Dermis blood vessel endothelial cell (primary cell): ENCODE measurements at places on chromosomes 13 and 19. TPM values are rescaled to one million over a fixed set of nuclear protein-coding genes. Genes with fewer than 3 reads are reported as not detected.

DNA sequence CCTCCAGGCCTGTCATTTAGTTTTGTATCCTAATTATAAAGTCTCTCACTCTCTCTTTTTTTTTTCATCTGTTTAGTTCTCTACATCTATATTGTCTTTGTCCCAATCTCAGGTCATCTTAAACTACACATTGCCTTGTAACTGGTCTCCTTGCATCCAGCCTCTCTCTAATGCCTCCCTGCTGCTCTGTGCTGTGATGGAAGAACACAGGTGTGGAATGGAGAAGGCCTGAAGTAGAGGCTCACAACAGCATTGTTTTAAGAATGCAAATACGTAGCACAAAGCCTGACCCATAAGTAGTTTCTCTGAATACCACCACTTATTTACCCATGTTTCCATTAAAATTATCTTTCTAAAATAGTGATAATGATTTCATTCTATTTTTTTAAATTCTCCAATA lies 108.8 kb upstream of the FRY start:
- DNase-seq: no peak

- DNase-seq: no peak
These were observed 43.2 kb downstream of the N4BP2L1 start for GRCh38 chr13:32384702-32385101.

DNA sequence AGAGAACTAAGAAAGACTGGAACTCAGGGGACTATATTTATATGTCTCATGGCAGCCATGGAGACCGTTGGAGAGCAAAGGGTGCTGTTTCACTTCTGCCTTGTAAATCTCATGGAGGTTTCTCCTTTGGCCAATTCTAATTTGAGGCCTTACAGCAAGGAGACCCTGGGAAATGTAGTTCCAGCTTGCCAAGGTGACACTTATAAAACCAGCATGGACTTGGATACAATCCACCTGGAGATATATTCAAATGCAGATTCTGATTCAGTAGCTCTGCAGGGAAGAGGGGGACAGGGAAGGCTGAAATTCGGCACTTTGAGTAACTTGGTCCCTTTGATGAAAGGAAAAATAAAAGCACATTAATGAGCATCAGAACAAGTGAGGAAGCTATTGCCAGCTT lies 90.0 kb downstream of the OXGR1 start:
- no peak for DNase-seq

DNA sequence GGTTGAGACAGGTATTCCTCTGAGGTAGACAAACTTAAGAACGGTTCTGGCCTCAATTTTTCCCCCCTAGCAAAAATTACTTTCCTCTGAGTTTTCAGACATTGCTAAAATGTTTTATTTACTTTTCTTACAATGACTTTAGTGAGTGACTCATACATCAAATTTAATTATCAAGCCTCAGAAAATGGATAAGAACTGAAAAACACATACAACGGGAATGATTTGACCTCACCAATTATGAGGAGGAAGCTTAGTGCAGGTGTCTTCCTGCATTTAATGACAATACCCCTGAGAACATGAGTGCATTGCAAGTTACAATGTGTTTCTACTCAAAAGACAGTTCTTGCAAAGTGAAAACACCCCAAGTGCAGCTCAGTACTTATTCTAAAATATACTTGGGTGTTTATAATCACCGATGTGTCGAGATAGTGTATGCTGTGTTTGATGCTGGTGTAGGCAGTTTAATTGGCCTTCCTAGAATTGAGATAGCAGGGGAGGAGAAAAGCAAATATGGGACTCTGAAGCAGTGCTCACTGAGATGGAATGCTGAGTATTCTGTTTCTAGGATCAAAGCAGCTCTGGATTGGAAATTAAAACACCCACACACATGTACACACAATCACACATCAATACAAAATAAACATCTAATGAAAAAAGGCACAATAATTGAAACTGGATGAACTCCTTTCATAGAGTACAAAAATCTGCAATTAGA lies 189.5 kb upstream of the SLC10A2 start:
- DNase-seq: no peak

- DNase-seq: no peak
These were observed 15.2 kb downstream of the FAM124A start for GRCh38 chr13:51237386-51237785.

DNA sequence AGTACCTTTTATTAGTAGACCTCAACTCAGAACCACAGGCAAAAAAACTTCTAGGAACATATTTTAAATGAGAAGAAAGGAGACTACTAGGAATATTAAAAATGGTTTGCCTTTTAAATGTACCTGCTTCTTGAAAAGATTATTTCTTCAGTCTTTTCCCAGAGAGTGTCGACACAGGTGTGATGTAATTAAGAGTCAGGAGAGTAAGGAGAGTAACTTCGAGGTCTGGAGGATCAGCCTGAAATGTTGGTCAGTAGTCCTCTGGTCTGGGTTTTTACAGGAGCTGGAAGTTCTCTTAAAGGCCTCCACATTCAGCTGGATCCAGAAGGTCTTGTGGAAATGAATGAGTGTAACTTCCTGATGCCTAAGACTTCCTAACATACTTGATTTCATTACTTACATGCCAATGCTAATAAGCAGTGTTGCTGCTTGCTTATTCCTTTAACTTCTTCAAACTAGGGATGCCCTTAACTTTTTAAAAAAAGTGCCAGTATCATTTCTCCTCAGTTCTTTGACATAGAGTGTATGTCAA lies at the start of gene KCTD4:
TSS of gene KCTD4 (minus strand) at position 345 of the 532 bp plus-strand sequence. CDS start 6,478 bp downstream, outside the sequence.
- peak; percentile 63 for DNase-seq

DNA sequence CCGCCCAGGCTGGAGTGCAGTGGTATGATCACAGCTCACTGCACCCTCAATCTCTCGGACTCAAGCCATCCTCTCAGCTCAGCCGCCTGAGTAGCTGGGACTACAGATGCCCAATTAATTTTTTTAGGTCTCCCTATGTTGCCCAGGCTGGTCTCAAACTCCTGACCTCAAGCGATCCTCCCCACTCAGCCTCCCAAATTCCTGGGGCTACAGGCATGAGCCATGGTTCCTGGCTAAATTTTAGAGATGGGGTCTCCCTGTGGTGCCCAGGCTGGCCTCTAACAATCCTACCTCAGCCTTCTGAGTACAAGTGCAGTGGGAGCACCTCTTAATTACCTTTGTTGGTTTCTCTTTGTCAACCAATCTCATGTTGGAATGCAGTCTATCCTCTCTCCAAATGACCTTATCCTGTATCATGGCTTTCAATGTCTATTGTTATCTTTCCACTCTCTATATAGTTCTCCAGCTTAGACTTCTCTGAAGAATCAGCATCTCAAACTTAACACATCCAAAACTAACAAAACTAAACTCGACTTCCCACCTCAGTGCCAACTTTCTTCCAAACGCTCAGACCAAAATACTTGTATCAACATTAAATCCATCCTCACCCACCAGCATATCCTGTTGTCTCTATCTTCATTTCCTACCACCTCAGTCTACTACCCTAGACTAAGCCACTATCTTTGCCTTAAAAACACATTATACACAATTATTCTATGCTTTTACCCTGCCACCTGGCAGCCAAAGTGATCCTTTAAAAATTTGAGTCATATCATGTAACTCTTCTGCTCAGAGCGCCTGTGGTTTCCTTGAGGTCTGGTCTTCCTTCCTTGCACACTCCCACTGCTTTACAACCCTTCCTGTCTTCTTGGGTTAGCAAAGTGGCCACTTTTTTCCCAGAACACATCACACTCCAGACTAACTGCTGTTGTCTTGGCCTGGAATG lies 6.7 kb downstream of the TPT1 start:
- peak; percentile 51 for DNase-seq

DNA sequence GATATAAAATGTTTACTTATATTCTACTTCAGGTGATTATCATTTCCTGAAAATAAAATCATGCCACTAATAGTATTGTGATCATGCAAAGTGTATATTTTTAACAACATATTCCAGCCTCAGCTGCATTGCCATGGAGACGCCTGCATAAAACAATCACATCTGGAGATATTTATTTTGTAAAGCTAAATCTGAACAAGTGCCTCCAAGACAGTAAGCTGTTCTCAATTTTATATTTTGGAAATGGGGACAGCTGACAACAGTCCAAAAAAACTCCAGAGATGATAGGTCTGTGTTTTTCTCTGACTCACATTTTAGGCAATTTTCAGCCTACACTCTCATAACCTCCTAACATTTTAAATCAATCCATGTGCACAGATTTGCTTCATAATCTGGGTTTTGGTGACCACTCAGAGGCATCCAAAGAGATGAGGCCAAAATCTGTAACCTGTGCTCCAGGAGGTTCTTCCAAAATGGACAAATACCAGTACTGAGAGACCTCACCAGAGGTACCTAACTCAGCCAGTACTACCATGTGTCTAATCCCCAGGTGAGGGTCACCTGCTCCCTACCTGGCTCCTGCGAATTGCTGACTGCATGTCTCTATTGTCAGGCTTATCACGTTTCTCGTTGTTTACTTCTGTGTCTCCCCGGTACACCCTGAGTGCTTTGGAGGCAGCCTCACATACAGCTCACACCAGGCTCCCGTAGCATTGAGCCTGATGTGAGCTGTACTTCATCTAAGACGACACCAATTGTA lies 62.7 kb downstream of the COL4A1 start:
- DNase-seq: no peak

DNA sequence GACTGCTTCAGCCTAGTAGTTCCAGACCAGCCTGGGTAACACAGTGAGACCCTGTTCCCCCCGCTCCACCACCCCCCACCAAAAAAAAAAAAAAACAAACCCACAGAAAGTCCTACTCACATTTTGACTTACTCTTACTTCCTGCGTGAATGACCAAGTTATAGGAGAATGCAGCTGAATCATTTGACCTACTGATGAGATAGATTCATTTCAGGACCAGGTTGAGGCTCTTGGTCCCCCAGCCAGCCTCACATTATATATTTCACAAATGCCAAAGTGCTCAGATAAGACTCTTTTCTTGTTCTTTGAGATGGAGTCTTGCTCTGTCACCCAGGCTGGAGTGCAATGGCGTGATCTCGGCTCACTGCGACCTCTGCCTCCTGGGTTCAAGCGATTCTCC lies 70.2 kb downstream of the KLF5 start:
- no peak for DNase-seq

DNA sequence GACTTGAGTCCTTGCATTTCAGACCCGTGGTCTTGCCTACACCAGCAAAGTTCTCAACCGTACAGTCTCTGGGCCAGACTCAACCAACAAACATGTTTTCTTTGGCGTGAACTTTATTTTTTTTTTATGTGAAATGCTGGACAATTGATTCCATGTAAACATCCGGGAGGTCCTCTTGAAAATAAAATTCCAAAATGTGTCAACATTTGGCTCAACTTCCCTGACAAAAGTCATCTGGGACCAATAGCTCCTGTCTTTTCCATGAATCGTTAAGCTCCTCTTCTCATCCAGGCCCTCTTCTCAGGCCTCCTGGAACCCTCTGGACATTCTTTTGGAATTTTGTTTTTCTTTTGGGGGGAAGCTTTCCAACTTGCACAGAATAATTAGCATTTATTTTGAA lies 2.7 kb downstream of the ALDH16A1 start:
- no peak for DNase-seq

DNA sequence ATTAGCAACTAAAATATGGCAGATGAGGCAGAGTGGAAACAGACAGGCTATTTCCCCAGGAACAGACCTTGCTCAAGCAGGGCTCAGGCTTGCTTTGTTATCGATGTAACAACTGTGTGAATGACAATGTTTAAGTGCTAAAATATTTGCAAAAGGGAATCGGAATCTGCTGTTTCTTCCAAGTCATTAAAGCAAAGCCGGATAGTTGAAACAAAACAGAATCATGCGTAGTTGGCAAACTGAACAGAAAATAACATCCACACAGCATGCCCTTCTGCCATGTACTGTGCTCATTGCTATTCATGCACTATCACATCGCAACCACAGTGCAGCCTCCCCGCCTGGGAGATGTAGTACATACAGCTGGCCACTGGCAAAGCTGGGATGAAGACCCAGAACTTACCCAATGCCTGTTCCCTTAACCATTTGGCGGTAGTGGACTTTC lies 799.1 kb downstream of the DIAPH3 start:
- DNase-seq: no peak

DNA sequence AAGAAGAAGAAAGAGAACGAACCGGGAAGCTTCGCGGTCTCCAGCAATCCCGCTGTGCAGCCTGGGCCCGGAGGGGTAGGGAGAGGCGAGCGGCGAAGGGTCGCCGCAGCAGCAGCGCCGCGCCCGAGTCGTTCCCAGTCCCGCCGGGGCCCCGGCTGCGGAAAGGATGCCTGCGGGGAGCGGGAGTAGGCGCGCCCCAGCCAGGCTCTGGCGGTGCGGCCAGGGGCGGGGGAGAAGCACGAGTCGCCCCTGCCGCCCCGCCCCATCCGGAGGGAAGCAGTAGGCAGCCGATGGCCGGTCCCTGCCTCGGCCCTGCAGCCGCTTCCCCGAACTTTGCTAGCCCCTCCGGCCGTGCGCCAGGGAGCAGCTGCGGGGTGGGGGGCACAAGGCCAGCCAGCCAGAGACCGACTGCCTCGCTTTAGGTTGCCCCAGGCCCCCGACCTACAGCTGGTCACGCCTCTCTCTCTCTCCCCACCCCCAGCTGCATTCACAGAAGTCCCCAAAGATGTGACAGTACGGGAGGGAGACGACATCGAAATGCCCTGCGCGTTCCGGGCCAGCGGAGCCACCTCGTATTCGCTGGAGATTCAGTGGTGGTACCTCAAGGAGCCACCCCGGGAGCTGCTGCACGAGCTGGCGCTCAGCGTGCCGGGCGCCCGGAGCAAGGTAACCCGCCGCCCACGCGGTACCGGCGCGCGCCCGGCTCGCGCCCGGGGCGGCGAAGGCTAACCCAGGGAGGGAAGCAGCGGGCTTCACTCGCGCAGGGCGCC lies 1.1 kb downstream of the VSTM2B start:
- DNase-seq: no peak

DNA sequence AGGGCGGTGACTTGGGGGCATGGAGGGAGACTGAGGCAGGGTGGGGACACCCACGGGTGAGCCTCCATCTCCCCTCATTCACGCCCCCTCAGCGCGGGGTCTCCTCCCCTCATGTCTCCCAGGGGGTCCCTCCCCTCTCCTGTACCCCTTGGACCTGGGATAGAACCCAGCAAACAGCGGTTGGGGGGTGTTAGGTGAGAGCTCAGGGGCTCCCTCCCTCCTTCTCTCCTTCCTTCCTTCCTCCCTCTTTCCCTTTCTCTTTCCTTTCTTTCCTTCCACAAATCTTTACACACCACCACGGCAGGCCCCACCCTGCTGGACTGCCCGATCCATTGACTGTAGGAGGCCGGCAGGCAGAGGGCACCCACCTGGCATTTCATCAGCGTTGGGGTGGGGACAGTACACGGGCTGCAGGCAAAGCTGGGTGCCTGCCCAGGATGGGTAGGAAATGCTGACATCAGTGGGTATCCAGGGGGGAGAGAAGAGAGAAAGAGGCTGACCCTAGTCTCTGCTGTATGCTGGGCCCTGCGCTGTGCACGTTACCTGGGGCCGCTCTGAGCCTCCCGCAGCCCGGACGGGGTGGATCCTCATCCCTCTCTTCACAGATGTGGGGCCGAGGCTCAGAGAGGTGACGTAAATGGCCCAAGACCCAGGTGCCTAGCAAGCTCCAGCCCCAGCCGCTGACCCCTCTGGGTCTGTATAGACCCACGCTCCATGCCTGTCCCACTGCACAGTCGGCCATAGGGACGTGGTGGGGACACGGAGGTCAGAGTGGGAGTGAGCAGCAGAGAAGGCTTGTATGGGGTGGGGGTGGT lies 3.5 kb downstream of the SSC5D start:
- no peak for DNase-seq

ANGPTL8 gene
- not detected in 2 replicates for total RNA-seq
